ENCODE measurements at places on chromosomes 2 and 18.

- no peak for DNase-seq
Observed at GRCh38 chr2:47687856-47688255, 95.1 kb upstream of the MSH6 start.

GRCh38 chr2:10922307-10923007 is 10.7 kb downstream of the KCNF1 start:
- no peak for DNase-seq

- DNase-seq, result no peak
Observed at GRCh38 chr2:115118306-115118705, 675.9 kb downstream of the DPP10 start.

DNA sequence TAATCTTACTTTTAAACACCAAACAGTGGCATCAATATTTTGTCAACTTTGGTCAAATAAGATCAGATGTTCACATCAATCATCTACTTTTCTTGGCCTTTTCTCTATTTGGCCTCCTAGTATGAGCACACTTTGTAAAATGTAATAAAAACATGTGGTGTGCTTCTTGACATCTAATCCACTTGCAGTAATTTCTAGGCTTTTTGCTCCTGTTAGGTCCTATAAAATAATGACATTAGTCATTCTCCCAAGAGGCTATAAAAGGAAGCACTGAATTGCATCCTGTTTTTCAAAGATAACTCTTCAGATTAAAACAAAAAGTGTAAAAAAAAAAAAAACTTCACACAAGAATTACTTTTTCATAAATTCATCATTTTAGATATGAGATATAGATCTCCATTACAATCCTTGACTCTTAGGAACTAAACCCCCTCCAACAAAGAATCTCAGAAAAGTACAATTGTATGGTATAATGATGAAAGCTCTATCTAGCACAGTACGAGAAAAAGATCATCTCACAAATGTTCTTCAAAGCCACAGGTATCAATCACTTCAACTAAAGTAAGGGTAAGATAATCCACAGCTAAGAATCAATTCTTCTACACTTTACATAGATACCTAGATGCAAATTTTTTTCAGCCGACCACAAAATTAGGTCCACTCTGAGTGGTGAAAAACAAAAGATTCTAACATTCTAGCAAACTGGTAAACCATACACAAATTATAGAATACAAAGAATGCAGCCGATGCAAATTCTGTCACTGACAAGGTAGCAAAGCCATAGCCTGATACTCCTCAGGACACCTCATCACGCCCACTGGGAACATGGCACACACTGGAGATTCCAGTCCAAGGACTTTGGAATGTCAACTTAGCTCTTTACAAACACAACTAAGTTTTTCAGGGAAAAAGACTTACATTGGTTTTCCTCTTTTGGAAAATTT is 2.7 kb downstream of the BCL2 start:
- DNase-seq, result no peak

DNA sequence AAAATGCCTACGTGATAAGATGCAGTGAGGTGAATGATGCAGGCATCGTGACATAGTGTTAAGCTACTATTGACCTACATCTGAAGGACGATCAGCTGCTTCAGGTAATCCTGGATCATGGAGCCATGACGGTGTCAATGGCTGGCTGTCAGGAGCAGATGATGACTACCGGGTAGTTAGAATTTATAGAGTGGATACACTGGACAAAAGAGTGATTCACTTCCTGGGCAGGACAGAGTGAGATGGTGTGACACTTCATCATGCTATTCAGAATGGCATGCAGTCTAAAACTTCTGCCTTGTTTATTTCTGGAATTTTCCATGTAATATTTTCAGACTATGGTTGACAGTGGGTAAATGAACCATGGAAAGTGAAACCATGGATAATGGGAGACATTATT is 29.5 kb downstream of the METTL8 start:
- DNase-seq, result peak; percentile 57

DNA sequence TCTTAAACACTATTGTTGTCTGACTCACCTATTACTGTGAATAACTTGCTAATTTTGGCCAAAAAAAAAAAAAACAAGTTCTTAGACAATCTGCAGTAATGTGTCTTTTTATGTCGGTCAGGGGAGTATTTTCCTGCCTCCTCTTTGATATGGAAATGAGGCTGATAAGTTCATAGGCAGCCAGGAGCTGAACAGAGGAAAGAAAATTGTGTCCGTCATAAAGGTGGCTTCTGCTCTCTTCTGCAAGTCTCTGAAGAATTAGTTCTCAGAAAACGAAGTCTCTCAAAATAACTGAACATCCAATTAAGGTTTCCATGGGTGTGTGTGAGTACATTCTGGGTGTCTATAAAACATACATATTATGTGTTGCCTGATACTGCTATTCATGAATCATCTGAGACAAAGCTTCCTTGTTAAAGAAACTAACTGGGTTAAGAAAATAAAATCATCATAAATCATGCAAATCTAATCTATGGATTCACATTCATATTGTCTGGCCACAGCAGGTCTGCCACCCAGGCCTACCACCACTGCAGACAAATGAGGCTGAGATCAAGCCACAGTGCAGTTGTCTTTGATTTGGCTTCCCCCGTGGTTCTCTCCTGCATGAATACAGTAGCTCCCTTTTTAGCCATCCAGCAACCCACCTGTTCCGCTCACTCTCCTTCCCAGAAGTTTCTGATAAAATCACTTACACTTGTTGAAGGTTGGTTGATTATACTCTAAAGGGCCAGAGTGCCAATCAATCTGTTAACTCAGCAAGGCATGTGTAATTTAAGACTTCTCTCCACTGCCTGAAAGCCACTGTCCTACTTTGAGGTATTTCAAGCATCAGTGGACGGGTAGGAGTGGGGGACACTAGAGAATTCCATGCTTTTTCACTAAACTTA is 19.4 kb upstream of the SP5 start:
- DNase-seq, result no peak

DNA sequence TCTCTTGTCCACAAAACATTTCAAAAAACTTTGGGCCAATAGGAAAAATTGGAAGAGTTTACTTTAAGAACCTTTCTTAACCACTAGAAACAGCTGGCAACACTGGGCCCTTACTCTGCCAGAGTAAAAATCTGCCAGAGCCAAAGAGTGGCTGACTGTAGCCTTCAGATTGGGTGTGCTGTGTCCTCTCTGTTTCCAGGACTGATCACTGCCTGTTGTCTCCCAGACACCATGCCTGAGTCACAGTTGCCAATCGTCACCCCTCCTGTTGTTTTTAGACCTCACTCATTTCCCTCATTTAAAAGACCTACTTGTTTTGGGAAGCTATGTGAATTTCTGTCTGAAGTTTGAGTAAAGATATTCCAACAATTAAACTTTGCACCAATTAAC is 159.1 kb downstream of the PPP1R1C start:
- DNase-seq, result peak; percentile 16

- no peak for DNase-seq
Observed at GRCh38 chr2:31219131-31219969, 2.0 kb upstream of the CAPN14 start.

GRCh38 chr18:31977270-31977872 is 34.4 kb upstream of the TRAPPC8 start:
- no peak for DNase-seq

GRCh38 chr2:118614841-118615271 is 232.6 kb downstream of the EN1 start:
- no peak for DNase-seq

DNA sequence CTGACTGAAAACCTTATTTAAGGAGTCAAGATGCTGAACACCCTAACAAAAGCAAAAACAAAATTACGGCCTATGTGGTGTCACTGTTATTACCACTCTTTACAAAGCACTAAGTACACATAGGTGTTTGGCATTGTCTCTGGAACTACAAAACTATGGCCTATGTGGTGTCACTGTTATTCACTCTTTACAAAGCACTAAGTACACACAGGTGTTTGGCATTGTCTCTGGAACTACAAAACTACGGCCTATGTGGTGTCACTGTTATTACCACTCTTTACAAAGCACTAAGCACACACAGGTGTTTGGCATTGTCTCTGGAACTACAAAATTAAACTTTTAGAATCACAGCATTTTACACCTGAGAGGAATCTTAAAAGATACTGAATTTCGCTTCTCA is 47.4 kb downstream of the SLC35F5 start:
- no peak for DNase-seq

DNA sequence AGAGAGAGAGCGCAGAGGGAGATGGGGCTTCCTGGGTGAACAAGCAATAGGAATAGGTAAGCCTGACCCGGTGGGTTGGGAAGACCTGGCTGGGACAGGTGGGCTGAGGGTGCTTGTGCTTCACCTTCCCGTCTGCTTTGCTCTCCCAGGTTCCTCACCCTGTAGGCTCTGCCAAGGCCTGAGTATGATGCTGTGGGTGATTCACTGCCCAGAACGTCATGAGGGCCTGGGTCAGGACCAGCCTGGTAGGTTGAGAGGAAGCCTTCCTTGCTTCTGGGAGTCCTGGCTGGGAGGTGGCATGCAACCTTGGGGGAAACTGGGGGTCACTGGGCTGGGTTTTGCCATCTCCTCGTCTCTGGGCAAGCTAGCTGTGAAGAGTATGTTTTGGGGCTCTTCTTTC is 220.2 kb upstream of the APCDD1 start:
- no peak for DNase-seq

- peak; percentile 100 for DNase-seq
Observed at GRCh38 chr2:234981197-234982095, 29.6 kb downstream of the SH3BP4 start.

DNA sequence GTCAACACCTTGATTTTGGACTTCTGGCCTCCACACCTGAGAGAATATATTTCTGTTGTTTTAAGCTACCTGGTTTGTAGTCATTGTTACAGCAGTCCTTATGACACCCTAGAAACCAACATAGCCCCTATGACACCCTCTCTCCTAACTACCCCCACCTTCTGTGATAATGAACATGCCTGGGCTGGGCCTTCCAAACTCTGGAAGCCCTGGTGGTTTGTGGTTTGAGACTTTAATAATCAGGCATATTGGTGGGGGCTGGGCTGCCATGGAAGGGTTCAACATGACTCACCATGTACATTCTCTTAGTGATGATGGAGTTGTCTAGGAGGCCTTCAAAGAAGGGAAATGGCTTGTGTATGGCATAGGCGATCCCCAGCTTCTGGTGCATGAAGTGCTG is 3.3 kb downstream of the SP110 start:
- no peak for DNase-seq

DNA sequence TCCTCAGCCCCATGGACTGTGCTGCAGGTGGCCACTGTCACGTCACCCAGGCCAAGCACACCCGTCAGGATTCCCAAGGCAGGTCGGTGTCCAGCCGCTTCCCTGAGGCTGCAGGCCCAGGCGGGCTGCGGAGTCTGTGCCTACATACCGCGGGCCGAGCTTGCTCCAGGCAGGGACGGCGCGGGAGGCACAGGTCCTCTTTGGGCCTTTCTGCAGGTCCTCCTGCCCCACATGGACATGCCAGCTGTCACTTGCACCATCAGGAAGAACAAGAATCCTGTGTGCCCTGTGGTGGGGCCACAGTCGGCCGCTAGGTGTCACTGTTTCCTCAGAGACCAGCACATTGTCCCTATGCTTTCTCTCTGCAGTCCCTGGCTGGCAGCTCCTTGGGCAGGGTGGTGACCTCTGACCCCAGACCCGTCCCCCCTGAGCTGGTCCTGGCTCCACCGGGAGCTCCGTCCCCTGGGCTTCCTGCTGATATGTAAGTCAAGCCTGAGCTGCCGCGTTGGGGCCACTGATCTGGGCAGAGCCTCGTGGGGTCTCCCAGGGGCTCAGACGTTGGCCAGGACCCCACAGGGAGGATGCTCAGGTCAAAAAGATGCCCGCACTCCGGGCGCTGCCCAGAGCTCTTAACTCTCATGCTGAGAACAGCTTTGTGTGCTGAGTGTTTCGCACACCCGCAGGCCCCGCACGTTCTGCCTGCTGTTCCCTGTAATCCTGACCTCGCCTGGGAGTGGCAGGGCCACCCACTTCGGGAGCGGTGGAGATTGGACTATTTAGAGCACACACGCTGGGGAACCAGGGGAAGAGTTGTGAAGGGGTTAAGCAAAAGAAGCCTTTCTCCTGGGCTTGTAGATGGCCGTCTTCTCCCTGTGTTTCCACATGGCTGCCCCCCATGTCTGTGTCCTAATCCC is 17.3 kb upstream of the AGXT start:
- DNase-seq, result peak; percentile 29

GRCh38 chr2:33213648-33214047 is 262.8 kb upstream of the RASGRP3 start:
- no peak for DNase-seq

DNA sequence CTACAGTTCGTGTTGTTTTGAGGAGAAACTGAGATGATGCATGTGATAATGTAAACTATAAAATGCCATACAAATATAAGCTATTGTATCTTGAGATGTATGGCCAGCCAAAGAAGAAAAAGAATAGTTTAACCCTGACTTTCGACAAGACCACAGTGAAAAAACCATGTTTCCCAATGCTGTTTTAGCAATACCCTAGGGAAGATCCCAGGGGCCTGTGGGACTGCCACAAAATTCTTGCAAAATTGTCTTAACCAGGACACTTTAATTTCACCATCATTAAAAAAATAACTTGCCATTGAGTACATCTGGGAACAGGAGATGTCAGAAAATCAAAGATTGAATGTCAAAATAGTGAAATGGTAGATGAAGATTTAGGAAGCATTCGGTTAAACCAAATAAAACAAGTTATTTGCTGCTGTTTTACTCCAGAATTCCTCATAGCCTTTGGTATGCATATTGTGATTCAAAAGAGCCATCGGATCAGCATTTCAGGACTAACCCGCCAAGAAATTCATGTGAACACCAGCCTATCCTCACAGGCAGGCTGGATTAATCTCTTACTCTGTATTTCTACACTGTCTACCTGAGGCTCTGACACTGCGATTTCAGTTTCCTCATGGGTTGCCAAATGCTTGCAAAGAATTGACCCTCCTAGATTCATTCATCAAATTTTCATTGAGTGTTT is 49.0 kb upstream of the SP3 start:
- DNase-seq, result no peak
